ENCODE measurements at places on chromosomes 3 and 15.

DNA sequence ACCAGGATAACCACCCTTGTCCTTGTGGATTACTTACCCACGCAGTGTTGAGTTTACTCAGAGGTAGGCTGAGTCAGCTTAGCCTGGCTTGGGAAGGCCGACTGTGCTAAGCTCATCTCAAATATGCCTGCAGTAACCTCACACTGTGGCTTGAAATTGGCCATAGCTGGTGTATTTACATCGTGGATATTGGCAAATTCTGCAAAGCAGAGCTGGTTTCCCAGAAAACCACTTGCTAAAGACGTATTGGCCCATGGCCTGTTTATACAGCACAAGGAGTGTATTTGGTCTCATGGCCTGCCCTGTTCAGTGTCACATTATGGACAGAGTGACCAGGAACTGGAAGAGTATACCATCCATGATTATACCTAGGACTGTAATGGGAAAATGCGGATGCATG, 170.5 kb upstream of the UBE3A start:
- no peak for DNase-seq

DNA sequence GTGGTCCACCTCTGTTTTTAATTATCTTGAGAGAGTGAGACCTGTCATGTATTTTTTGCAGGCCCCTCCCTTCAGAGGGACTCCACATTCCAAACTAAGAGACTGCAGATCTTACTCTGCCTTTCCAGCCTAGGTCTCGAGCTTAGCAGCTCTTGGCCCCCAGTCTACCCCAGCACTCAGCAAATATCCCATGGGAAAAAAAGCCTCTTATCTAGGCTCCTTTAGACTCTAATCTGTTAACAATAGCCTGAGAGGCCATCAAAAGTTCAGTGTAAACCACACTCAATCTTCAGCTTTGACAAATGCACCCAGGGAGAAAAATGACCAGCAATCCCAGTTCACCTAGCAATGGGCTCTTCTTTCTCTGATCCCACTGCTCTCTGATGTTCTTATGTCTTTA, 8.6 kb upstream of the BLM start:
- DNase-seq = no peak

GRCh38 chr15:65377105-65377975, 462 bp downstream of the IGDCC3 start:
- peak; percentile 71 for DNase-seq

DNA sequence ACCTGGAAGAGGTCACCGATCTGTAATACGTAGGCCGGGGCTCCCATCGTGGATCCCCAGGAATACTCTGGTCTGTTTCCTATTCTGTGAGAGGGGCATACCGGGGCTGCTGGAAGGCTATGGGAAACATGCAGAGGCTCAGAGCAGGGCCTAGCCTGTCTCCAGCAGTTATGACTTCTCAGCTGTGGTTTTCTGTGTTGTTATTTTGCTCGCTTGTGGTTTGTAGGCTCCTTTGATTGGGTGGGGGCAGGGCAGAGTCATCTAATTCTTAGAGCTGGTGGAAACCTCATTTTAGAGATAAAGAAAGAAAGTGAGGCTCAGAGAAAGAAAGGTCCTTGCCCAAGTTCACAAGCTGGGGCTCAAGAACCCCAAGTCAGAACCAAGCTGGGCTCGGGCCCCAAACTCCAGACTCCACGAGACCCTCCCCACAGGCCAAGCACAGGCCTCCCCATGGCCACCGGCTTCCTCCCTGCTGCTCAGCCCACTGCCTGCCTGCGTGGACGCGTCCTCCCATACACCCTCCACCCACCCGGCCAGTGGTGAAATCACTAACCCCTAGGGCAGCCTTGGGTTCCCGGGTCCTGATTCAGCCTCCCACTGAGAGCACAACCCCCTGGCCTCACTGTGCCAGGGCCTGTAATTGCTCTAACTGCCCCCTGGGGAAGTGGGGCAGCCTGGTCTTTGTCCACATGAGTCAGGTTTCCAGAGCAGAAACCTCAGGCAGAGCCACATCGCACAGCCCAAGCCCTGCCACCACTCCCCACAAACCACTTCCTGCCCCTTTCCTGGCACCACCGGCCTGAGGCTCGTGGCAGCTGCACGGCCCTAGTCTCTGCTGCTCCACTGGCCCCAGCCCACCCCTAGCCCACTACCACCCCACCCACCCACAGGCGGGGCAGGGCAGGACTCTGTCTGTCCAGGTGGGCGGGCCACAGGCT, 270.8 kb downstream of the UACA start:
- DNase-seq = no peak

DNA sequence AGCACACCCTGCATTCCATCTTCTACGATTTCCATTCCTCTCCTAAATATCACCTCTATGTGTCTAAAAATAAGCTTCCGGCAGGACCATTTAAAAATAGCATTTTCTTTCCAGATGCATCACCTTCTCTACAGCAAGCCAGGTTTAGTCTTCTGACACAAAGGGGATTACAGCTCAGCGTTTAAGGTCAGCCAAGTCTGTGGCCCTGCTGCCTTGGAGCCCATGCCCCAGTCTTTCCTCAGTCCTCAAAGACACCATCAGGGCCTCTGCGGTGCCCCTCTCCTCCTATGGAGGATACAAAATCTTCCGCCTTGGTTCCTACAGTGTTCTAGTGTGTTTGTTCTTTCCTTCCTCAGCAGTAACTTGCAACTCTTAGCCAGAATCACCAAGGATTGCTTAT, 3.8 kb downstream of the SELENOS start:
- no peak for DNase-seq

- no peak for DNase-seq
Observed at GRCh38 chr3:122875547-122876127, 80.8 kb downstream of the SLC49A4 start.

- DNase-seq = no peak
Observed at GRCh38 chr3:49351521-49352011, 6.6 kb downstream of the GPX1 start.

- no peak for DNase-seq
Observed at GRCh38 chr3:183156266-183156665, 6.3 kb downstream of the LAMP3 start.

- DNase-seq = no peak
Observed at GRCh38 chr15:47725906-47726305, 8.6 kb downstream of the SEMA6D start.

DNA sequence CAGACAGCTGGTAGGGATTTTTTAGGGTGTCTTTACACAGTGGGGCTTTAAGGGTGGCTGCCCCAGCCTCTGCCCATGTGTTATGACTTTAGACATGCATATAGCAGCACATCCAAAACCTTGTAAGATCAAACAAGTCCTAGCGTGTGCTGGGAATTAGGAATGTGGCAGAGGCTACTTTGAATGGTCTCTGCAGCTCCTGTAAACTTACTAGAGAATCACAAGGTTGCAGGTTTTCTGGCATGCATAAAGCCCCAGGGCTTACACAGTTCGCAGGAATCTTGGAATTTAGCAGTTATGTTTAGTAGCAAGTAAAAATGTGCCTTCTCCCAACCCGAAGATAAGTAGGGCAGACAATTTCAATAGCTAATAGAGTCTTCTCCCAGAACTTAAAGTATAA, 46.9 kb upstream of the COL6A6 start:
- DNase-seq = no peak

All from nephron progenitor cell (in vitro differentiated cells).